SK-MEL-5 (cell line): ENCODE measurements at places on chromosomes 11 and 22.

GRCh38 chr11:20962581-20962980 is 293.2 kb downstream of the NELL1 start:
- DNase-seq: no peak

DNA sequence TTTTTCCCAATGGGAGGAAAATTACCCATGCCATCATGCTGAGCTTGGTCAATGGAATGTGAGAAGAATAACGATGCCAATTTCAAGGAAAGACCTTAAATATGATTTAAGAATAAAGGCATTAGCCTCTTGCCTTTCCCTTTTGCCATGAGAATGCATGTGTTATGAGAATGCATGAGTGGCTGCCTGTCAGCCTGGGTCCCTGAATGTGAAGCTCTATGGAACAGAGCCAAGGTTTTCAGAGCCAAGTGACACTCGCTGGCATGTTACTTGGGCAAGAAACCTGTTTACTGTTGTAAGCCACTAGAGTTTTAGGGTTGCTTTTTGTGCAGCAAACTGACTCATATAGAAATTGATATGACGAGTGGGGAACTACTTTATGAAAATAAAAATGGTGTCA is 75.7 kb downstream of the JRKL start:
- no peak for DNase-seq

- no peak for DNase-seq
These were observed 503.4 kb downstream of the DLG2 start for GRCh38 chr11:85123752-85124231.

- DNase-seq: no peak
These were observed 3.1 kb downstream of the BIK start for GRCh38 chr22:43113526-43114251.

- DNase-seq: no peak
These were observed 228.2 kb upstream of the DDI1 start for GRCh38 chr11:103808252-103808651.

- no peak for DNase-seq
These were observed 11.9 kb upstream of the MRPL11 start for GRCh38 chr11:66450560-66450959.
